Common myeloid progenitor, CD34-positive (primary cell): ENCODE measurements at places on chromosomes 2 and 18.
A peak's percentile ranks its signal among the peaks of the same experiment; 100 is the strongest.

GRCh38 chr2:197675246-197675645 is at the start of gene RFTN2:
Gene RFTN2 (minus strand): TSS chr2:197675587. CDS start chr2:197675458, 129 bp downstream.
- DNase-seq = no peak
- H3K4me3 ChIP-seq = no peak within 1 kb of the TSS
- H3K27ac ChIP-seq = no peak within 1 kb of the TSS
- no peaks in the 10 kb centered on the region for H3K4me1 ChIP-seq
- H3K27me3 ChIP-seq = no peaks in the 10 kb centered on the region
- H3K36me3 ChIP-seq = no peaks in the 10 kb centered on the region

GRCh38 chr18:74062037-74062436 is 85.6 kb downstream of the FBXO15 start:
- no peaks in the 10 kb centered on the region for H3K36me3 ChIP-seq
- no peaks in the 10 kb centered on the region for H3K27me3 ChIP-seq
- DNase-seq = no peak
- H3K27ac ChIP-seq = no peak overlapping the region

GRCh38 chr2:132489150-132489549 is 72.5 kb downstream of the GPR39 start:
- H3K36me3 ChIP-seq = no peaks in the 10 kb centered on the region
- H3K27me3 ChIP-seq = peaks cover 11% of the 10 kb centered on the region
- H3K27ac ChIP-seq = no peak overlapping the region
- no peak for DNase-seq

DNA sequence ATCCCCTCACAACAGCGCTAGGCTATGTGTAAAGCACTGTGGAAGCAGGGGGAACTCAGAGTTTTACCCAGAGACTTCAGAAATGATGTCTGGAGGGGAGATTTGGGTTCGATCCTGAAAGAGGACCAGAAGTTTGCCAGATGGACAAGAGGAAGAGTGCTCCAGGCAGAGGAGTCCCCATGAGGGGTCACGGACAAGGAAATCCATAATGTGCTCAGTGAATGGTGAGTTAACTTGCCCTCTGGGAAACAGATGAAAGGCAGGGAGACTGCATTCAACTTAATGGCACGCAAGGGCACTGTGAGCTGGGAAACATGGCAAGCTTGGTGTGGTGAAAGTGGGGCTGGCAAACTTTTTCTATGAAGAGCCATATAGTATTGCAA is 6.0 kb upstream of the ASAP2 start:
- no peaks in the 10 kb centered on the region for H3K36me3 ChIP-seq
- DNase-seq = no peak
- H3K27me3 ChIP-seq = peaks cover 7% of the 10 kb centered on the region
- peaks cover under 1% of the 10 kb centered on the region for H3K4me1 ChIP-seq
- no peak overlapping the region for H3K27ac ChIP-seq

- no peak overlapping the region for H3K4me3 ChIP-seq
- H3K4me1 ChIP-seq = peaks cover 1% of the 10 kb centered on the region
- H3K36me3 ChIP-seq = no peaks in the 10 kb centered on the region
- no peak for DNase-seq
- no peaks in the 10 kb centered on the region for H3K27me3 ChIP-seq
- no peak overlapping the region for H3K27ac ChIP-seq
These were observed 119.2 kb downstream of the SPP2 start for GRCh38 chr2:234169674-234170073.

GRCh38 chr2:191566344-191566743 is 111.6 kb upstream of the NABP1 start:
- H3K27ac ChIP-seq = no peak overlapping the region
- DNase-seq = peak; percentile 66
- no peaks in the 10 kb centered on the region for H3K27me3 ChIP-seq

DNA sequence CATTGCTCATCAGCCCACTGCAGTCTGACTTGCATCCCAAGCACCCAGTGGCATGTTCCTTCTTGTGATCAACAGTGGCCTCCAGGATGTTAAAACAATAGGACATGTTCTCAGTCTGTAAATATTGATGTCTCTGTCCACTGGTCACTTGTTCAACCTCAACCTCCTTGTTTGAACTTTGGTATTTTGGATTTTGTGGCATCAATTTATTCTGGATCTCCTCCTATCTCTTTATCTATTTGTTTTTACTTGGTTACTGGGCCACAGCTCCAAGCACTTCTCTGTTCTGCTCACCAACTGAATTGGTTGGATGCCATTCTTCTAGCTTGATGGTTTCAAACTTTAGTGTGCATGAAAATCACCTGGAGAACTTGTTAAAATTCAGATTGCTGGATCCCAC is 1414.8 kb upstream of the CELF4 start:
- no peaks in the 10 kb centered on the region for H3K27me3 ChIP-seq
- no peak overlapping the region for H3K27ac ChIP-seq
- no peak overlapping the region for H3K4me3 ChIP-seq
- H3K4me1 ChIP-seq = no peaks in the 10 kb centered on the region
- no peak for DNase-seq
- no peaks in the 10 kb centered on the region for H3K36me3 ChIP-seq

DNA sequence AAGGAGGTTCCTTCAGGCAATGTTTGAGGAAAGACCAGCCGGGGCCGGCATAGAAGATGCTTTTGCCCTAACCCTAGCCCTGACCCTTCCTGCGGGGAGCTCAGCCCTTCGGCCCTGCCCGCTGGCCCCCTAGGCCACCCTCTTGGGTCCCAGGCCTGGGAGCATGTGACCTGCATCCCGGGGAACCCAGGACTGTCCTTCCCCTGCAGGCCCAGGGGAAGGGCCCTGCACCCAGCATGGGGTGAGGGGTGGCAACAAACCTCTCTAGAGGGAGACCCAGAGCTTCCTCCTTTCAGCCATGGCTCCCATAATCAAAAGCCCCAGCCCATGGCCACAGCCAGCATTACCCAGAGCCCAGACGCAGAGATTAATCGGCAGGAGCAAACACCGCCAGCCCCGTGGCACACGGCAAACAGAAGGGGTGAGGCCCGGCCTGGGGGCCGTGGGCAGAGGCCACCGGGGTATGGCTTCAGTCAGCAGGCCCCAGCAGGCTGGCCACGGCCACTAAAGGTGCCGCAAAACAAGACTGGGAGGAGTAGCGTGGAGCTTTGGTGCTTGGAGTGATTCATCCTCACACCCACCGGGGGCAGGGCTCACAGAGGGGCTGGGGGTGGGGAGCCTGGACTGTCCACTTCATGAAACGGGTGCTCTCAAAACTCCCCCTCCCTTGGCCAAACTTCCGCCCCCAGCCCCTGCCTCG is 61.6 kb upstream of the HPCAL1 start:
- H3K4me3 ChIP-seq = no peak overlapping the region
- no peaks in the 10 kb centered on the region for H3K4me1 ChIP-seq
- no peaks in the 10 kb centered on the region for H3K36me3 ChIP-seq
- H3K27me3 ChIP-seq = peaks cover 7% of the 10 kb centered on the region
- DNase-seq = no peak
- H3K27ac ChIP-seq = no peak overlapping the region

DNA sequence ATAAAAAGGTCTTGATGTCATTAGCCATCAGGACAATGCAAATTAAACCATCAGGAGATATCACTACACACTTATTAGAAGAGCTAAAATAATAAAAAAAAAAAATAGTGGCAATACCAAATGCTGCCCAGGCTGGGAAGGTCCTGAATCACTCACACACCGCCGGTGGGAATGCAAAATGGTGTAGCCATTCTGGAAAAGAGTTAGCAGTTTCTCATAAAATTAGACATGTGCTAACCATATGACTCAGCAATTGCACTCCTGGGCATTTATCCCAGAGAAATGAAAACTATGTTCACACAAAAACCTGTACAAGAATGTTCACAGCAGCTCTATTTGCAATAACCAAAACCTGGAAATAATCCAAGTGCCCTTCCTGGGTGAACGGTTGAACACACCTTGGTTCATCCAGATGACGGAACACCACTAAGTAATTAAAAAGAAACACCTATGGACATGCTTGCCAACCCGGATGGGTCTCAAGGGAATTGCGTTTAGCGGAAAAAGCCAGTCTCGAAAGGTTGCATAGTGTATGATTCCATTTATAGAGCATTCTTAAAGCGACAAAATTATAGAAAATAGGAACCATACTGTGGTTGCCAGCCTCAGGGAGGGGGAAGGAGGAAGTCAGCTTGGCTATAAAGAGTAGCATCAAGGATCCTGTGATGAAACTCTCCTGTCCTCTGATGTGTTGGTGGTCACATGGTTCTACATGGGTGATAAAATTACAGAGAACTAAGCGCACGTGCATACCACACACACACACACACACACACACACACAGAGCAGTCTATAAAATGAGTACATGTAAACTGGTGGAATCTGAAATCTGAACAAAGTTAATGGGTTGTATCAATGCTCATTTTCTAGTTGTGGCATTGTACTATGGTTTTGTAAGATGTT is 4.6 kb downstream of the MBP start:
- no peaks in the 10 kb centered on the region for H3K27me3 ChIP-seq
- DNase-seq = peak; percentile 95
- peak overlapping the region; percentile 51 for H3K27ac ChIP-seq
- H3K36me3 ChIP-seq = peaks cover 8% of the 10 kb centered on the region
- peaks cover 82% of the 10 kb centered on the region for H3K4me1 ChIP-seq

GRCh38 chr2:27715318-27716210 is 51.9 kb downstream of the SLC4A1AP start:
- no peak for DNase-seq
- H3K36me3 ChIP-seq = no peaks in the 10 kb centered on the region
- H3K4me3 ChIP-seq = no peak overlapping the region
- H3K27me3 ChIP-seq = peaks cover 5% of the 10 kb centered on the region

GRCh38 chr2:144514616-144515091 is 5.3 kb downstream of the ZEB2 start:
- H3K36me3 ChIP-seq = peaks cover 37% of the 10 kb centered on the region
- H3K4me1 ChIP-seq = peaks cover 50% of the 10 kb centered on the region
- H3K27ac ChIP-seq = peak overlapping the region; percentile 96

- H3K4me1 ChIP-seq = no peaks in the 10 kb centered on the region
- no peak overlapping the region for H3K4me3 ChIP-seq
These were observed 311.4 kb downstream of the CTNNA2 start for GRCh38 chr2:79824086-79824786.

DNA sequence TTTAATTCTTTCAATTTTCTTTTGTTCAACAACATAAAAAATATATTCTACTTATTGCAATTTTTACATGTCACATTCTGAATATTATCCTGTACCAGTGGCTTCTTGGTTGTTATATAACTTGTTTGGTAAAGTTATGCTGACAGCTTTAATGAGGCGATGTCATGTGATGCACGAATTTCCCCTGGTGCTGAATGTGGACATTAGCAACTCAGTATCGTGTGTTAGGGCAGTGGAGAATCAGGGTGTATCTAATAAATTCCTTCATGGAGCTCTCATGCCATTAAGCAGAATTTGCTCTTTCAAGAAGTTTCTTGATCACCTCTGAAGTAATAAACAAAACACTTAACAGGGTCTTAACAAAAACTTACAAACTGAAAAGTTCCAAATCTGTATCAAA is 99.6 kb upstream of the DNMT3A start:
- no peak overlapping the region for H3K4me3 ChIP-seq
- H3K36me3 ChIP-seq = no peaks in the 10 kb centered on the region
- H3K27me3 ChIP-seq = no peaks in the 10 kb centered on the region
- H3K4me1 ChIP-seq = no peaks in the 10 kb centered on the region

GRCh38 chr2:143684551-143685320 is 555.5 kb downstream of the ARHGAP15 start:
- DNase-seq = no peak
- H3K27me3 ChIP-seq = no peaks in the 10 kb centered on the region
- H3K36me3 ChIP-seq = no peaks in the 10 kb centered on the region
- no peak overlapping the region for H3K27ac ChIP-seq
- H3K4me1 ChIP-seq = peaks cover 3% of the 10 kb centered on the region

- H3K27ac ChIP-seq = no peak overlapping the region
- H3K27me3 ChIP-seq = no peaks in the 10 kb centered on the region
- no peaks in the 10 kb centered on the region for H3K4me1 ChIP-seq
- H3K4me3 ChIP-seq = no peak overlapping the region
- no peaks in the 10 kb centered on the region for H3K36me3 ChIP-seq
- peak; percentile 19 for DNase-seq
These were observed 81.1 kb downstream of the TRIB2 start for GRCh38 chr2:12797815-12798214.

DNA sequence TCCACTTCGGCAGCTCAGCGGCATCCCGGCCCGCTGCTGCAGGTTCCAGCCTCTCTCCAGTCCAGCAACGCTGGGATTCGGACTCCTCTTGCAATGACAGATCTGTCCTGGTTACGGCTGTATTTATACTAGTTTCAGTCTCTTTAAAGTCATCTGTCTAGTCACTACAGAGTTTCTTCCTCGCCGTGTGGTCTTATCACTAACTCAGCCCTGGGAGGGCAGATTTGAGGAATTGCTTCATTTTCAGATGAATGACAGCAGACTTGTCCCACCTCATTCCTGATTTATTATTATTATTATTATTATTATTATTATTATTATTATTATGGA is 2.2 kb downstream of the KLHL29 start:
- no peak overlapping the region for H3K27ac ChIP-seq
- peaks cover 20% of the 10 kb centered on the region for H3K4me1 ChIP-seq
- peak overlapping the region; percentile 46 for H3K4me3 ChIP-seq
- H3K36me3 ChIP-seq = no peaks in the 10 kb centered on the region
- H3K27me3 ChIP-seq = peaks cover 27% of the 10 kb centered on the region

GRCh38 chr2:68796295-68796905 is 61.8 kb downstream of the ARHGAP25 start:
- DNase-seq = peak; percentile 19
- no peaks in the 10 kb centered on the region for H3K4me1 ChIP-seq
- peak overlapping the region; percentile 9 for H3K27ac ChIP-seq
- H3K4me3 ChIP-seq = no peak overlapping the region

DNA sequence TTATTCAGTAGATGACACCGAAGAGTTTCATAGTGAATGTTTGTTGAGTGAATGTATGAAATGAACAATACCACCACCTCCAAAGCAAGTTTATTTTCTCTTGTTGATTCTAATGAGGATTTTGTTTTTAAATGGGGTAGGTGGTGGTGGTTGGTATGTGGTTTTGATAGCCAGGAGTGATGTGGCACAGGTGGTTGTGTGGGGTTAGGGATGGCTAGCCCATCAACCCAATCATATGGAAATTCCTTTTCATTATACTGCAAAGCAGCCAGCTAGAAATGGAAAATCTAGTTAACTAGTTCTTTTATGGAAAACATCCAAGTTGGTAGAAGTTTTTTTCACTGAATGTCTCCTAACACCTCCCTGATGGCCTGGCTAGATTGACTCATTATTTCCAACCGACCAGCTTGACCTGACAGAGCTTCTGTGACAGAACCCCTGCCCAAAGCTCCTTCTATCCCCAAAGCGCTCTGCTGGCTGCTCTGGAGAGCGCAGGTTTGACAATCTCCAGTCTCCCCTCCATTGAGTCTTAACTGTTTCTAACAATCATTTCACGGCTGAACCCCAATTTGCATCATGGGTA is 376.9 kb downstream of the MTX2 start:
- no peak overlapping the region for H3K4me3 ChIP-seq
- no peak overlapping the region for H3K27ac ChIP-seq
- peaks cover 94% of the 10 kb centered on the region for H3K27me3 ChIP-seq
- no peak for DNase-seq
- H3K4me1 ChIP-seq = no peaks in the 10 kb centered on the region
